T-helper 22 cell (primary cell): ENCODE measurements at places on chromosomes 5 and 9.

DNA sequence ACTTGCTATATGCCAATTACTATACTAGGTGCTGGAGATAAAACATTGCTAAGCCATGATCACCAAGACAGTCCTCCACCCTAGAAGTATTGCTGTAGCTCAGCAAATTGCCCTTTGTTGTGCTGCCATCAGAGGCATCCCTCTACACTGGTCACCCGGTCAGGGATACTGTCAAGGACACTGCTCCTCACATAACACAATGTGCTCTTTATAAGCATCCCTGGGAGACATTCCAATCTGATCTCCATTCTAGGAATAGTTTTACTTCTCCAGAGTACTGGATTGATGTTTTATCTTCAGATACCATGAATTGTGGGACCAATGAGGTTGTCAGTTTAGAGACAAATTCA, 10.4 kb upstream of the DNAJA1 start:
- no peak for DNase-seq

GRCh38 chr5:123628860-123629544, 117.0 kb downstream of the CSNK1G3 start:
- no peak for DNase-seq

GRCh38 chr9:131310833-131311554, 21.5 kb downstream of the PLPP7 start:
- peak; percentile 39 for DNase-seq

- DNase-seq: no peak
These were observed 7.3 kb downstream of the BHMT2 start for GRCh38 chr5:79076819-79077218.

DNA sequence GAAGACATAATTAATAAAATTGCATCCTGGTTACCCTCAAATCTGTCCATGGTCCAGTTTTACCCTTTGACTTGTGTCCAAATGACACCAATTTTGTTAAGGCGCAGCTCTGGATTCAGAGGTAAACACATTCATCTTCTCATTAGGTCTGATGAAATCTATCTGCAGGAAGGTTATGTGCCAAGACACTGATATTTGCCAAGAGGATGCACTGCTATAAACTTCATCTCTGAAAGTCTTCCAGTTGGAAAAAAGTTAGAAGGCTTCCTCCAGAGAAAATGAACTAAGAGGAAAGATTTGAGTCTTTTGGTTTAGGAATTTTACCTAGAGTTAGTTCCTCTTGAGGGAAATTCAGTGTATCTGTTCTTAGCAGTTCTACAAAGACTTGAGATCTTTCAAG, 717.8 kb downstream of the DTWD2 start:
- DNase-seq: no peak

DNA sequence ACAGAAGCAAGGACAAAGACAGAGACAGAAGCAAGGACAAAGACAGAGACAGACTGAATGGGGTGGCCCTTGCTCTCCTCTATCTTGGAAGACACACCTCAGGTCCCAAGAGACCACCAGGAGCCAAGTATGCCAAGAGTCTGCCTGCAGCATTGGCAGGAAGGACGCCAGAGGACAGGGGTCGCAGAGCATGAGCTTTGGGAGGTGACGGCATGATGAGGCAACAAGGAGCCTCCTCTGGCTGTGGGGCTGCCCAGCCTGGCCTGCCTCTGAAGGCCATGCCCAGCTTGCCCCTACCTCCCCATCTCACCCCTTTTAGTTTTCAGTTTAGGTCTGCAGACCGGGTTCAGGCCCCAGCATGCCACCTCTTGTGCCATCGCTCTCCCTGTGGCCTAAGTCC, 17.6 kb downstream of the PDGFRB start:
- DNase-seq: no peak

- no peak for DNase-seq
These were observed 88.4 kb downstream of the GALNT10 start for GRCh38 chr5:154278908-154279307.

DNA sequence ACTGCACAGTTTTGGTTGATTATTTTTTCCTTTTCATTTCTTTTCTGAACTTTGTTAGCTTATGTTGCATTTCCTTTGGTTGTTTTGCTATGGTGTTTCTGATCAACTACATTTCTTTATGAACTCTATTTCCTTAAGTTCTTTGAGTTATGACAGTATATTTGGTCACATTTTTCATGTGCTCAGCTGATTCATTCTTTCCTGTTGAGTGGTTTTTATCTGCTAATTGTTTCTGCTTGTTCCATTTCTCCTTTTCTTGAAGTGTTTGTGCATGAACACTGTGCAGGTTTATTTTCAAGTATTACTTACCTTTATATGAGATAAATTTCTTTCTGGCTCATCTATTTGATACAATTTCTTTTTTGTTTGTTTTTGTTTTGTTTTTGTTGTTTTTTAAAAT, 50.9 kb upstream of the MACIR start:
- DNase-seq: no peak

- DNase-seq: no peak
These were observed 9.1 kb downstream of the ANGPTL2 start for GRCh38 chr9:127113191-127113972.

DNA sequence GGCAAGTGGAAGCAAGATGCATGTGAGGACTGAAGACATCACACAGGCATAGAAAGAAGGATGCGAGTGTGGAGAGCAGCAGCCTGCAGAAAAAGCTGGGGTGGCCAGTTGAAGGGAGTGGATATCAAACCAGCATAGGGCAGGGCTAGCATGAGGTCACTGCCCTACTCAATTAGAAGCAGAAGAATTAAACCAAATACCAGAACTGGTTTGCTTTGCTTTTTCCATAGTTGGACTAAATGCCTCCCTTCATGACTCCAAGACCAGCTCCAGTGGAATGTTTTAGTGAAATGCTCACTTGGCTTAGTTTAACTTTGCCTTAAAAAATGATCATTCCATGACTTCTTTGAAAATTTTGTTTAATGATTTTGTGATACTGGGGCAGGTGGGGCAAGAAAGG, 45.8 kb downstream of the TMEM167A start:
- no peak for DNase-seq

- DNase-seq: no peak
These were observed 167.1 kb downstream of the PAM start for GRCh38 chr5:102922111-102922720.

GRCh38 chr5:73748510-73749400, 122.8 kb downstream of the ARHGEF28 start:
- no peak for DNase-seq

DNA sequence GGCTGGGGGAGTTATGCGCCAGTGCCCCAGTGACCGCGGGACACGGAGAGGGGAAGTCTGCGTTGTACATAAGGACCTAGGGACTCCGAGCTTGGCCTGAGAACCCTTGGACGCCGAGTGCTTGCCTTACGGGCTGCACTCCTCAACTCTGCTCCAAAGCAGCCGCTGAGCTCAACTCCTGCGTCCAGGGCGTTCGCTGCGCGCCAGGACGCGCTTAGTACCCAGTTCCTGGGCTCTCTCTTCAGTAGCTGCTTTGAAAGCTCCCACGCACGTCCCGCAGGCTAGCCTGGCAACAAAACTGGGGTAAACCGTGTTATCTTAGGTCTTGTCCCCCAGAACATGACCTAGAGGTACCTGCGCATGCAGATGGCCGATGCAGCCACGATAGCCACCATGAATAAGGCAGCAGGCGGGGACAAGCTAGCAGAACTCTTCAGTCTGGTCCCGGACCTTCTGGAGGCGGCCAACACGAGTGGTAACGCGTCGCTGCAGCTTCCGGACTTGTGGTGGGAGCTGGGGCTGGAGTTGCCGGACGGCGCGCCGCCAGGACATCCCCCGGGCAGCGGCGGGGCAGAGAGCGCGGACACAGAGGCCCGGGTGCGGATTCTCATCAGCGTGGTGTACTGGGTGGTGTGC, at the start of gene RXFP3:
RXFP3 (plus strand) TSS at position 6 of the 636 bp plus-strand sequence; CDS start at position 361, 355 bp downstream.
- no peak for DNase-seq

DNA sequence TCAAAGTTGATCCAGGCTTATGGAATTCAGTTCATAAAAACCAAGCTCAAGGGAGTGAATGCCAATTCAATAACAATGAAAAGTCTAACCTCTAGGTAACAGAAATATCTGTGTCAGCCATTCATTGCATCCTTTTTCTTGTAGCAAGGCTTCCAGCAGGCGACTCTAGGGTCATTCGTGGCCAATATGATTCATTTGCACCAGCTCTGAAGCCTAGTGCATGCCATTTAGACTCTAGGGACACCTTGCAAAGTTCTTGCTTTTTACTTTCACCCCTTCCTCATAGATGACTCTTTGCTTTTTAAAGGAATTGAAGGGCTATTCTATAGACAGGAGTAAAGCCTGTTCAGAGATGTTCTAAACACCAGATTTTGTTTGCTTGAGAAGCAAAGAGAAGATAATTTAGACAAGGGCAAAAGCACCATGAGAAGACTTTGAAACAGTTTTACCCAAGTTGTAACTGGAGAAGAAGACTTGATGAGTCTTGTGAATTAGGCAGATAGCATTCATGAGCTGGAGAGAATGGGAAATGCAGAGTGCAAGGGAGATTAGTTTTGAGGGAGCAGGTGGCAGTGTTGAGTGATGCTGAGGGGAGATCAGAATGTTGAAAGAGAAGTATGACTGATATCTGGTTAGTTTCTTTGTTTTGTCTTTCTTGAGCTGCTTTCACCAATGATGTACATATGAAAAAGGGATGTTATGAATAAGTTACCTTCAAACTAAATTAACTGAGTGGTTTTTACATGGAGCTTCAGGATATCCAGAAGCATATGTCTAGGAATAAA, 94.5 kb downstream of the F2RL2 start:
- DNase-seq: no peak

- DNase-seq: no peak
These were observed 43.1 kb downstream of the NACC2 start for GRCh38 chr9:136051837-136052471.

- no peak for DNase-seq
These were observed 139.2 kb upstream of the LHFPL2 start for GRCh38 chr5:78787783-78788182.

DNA sequence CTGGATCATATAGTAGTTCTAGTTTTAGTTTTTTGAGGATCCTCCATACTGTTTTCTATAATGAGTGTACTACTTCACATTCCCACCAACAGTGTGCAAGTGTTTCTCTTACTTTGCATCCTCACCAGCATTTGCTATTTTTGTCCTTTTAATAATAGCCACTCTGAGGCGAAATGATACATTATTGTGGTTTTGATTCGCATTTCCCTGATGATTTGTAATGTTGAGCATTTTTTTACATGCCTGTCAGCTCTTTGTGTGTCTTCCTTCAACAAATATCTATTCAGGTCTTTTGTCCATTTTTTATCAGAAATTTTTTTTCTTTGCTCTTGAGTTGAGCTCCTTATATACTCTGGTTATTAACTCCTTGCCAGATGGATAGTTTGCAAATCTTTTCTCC, 114.0 kb downstream of the ADAMTSL1 start:
- no peak for DNase-seq

GRCh38 chr5:139167063-139167462, 31.1 kb downstream of the SIL1 start:
- no peak for DNase-seq

DNA sequence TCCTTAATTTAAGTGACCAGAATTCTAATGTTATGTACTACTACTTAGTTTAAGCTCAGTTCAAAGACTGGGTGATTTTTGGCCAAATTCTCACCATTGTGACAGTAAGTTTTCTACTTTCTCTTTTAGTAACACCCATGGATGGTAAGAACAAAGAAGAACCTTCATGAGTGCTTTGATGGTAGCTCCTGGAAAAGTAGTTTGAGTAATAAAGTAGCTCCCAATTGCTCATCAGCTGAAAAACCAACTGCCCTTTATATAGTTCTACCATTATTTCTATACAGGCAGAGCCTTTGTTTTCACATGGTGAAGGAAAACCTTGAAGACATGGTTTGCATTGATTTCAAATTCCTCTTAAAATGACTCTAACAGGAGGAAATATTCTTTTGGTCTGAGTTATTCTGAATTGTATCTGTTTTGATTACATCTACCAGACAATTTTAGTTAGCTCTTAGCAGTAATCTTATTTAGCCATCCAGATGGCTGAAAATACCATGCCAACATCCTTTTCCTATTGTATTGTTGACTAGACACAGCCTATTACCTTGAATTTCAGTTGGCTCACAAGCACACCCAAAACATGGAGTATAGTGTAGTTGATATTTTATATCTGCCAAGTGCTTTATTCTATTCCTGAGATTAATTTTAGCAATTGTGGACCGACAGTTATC, 23.7 kb upstream of the STARD4 start:
- DNase-seq: no peak

DNA sequence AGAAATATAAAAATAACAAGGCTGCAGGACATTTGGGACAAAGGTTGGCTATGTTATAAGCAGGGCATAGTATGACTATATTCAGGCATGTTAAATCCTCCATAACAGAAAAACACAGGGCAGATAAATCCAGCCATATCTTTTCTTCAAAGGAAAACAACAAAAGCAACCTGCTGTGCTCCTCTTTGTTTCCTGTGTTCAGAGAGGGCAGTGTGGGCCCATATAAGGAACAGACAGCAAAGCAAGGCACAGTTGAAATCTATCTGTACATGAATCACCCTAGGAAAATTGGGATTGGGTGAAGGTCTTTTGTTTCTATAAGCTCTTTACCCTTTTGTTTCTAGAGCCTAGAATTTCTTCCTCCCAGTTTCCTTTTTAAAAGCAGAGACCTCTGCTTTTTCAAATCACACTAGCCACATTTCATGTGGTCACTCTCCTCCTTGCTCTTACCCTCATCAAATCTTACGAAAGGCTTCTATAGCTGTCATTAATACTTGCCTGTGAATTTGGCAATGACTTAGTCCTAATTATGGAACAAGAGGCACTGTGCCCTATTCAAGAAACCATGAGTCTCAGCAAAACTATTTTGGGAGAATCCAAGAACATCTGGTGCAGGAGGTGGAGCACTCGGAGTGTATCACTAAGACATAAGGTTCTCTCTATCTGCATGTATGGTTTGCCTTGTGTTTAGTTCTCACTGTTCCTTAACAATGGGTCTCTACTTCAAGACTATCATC, 1.8 kb downstream of the GZMA start:
- DNase-seq: no peak

DNA sequence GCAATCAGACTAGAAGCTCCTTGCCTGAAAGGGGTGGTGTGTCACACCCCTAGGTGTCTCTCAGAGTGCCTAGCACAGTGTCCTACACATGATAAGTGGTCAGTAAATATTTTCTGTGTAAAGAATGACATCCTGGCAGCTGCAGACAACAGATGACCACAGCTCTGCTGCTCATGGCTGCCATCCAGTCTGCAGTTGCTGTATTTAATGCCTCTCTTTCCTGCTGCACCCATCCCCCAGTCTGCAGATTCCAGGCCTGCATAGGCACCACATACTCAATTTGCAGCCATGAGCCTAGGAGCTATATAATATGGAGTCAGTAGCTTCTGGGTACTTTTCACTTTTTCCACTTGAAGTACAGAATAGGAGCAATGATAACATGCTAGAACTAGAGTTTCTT, 94.9 kb upstream of the NR4A3 start:
- no peak for DNase-seq

- no peak for DNase-seq
These were observed 115.2 kb downstream of the PRDM6 start for GRCh38 chr5:123204251-123204650.
